ENCODE measurements at places on chromosomes 3 and 15.
A peak's percentile ranks its signal among the peaks of the same experiment; 100 is the strongest.

DNA sequence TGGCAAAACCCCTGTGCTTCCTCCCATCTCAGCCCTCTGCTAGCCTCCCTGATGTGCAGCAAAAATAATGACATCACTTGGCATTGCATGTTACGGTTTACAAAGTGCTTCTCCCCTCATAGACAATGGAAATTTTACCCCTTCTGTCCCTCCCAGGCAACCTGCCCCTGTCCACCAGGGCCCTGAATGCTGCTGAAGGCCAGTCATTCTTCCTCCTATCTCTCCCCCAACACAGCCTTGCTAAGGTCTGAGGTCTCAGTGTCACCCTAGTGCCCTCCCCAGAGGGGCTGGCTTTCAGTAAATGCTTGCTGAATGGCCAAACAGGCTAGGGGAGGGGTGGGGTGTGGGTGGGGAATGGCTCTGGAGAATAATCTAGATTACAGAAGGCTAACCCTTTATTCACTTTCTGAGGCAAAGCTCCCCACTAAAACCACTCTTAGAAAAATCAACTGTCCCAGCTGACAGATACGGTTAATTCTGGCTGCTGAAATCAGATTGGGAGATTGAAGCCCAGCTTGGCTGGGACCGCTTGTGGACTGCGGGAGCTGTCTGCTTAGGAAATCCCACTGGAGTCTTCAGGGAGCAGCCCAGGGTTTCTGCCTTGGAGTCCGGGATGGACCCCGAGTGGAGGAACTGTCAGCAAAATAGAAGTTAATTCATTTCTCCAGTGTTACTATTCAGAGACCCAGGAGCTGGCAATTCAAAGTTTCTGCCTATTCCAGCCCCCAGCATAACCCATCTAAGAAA, 22.9 kb downstream of the ANP32A start:
- peak; percentile 75 for DNase-seq

- DNase-seq: no peak
Observed at GRCh38 chr3:140167600-140168281, 232.8 kb downstream of the CLSTN2 start.

DNA sequence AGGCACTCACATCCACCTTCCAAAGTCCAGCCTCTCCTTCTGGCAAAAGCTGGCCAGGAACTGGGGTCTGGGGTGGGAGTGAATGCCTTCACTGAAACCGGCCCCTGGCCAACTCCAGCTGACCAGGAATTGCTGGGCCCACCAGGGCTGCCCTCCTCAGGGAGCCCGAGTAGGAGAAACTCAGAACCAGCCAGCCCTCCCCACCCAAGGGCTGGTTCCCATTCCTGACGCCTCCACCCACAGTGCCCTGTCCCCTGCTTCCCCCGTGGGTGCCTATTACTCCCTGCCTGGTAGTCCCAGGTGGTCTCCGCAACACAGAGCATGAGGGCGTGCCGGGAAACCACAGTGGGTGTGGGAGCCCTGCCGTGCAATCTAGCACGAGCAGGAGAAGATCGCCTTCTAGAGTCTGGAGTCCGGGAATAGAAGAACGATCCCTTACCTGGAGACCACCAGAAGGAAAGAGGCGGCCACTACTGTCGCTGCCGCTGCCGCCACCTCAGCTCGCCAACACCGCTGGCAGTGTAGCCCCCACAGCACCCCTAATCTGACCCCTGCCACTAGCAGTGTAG, 178.8 kb downstream of the POTEB3 start:
- DNase-seq: no peak

DNA sequence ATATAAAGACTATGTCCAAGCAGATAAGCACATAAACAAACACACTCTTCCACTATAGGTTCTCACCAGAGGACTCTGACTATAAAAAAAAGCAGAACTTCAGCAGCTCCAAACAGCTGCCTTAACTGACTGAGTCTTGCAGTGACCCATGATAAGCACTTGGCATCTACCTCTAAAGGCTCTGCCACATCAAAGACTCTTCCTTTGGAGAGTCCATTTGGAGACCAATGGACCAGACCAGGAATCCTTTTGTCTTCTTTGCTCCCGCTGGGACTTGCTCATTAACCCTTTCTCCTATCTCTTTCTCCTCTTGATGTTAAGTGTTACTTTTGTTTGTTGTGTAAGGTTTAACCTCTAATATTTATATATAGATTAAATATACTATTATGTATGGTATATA, 424.1 kb downstream of the RSL24D1 start:
- no peak for DNase-seq

DNA sequence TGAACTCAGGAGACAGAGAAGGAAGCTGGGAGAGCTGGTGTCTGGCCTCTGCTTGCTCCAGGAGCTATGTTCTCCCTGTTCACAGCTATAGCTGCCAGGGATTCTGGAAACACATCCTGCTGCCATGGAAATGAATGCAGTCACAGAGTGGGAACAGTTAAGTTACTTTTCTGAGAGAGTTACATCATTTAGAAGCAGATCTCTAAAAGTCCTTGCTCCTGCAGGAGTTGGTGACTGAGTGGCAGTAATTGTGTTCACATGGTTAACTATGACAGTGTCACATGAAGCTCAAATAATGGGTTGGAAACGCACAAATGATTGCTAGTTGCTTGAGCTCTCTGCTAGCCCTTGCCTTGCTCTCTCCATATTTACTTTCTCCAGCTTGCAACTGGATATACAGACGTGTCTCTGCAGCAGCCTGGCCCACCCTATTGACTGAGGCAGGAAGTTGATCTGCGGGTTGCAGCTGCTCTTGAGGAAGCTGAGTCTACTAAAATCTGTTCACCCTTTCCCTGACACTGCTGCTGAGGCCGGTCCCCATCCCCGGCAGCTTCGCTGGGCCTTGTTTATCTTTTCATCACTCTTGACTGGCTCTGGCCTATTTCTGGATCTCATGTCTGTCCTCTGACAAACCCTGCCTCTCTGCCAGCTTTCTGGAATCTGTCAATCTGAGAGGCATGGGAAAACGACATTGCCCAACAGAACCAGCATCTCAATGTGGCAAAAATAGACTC, 16.7 kb upstream of the ISLR start:
- DNase-seq: no peak

- no peak for DNase-seq
Observed at GRCh38 chr3:13768453-13768852, 111.4 kb downstream of the WNT7A start.

GRCh38 chr15:94682171-94682570, 450.8 kb downstream of the MCTP2 start:
- DNase-seq: no peak
